Mesendoderm (in vitro differentiated cells): ENCODE measurements at places on chromosomes 16 and 17.

DNA sequence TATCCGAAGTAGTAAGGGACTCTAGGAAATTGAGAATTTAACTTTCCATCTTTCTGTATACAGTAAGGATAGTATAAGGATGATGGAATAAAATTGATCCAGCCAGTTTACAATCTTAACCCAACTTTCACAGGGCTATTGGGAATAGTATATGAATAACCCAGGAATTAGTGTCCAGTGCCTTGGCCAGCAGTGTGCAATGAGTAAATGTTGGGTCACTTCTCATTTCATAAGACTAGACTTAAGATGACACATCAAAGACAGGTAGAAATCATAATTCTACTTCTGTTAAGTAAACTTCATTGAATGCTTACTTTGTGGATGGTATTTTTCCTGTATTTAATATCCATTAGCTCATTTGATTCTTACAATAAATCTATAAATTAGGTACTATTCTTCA is 949.6 kb upstream of the GOT2 start:
- no peak overlapping the region for H3K27ac ChIP-seq
- H3K27me3 ChIP-seq, result no peaks in the 10 kb centered on the region
- no peak for DNase-seq
- peaks cover 4% of the 10 kb centered on the region for H3K4me1 ChIP-seq
- no peak overlapping the region for H3K4me3 ChIP-seq
- H3K36me3 ChIP-seq, result no peaks in the 10 kb centered on the region

DNA sequence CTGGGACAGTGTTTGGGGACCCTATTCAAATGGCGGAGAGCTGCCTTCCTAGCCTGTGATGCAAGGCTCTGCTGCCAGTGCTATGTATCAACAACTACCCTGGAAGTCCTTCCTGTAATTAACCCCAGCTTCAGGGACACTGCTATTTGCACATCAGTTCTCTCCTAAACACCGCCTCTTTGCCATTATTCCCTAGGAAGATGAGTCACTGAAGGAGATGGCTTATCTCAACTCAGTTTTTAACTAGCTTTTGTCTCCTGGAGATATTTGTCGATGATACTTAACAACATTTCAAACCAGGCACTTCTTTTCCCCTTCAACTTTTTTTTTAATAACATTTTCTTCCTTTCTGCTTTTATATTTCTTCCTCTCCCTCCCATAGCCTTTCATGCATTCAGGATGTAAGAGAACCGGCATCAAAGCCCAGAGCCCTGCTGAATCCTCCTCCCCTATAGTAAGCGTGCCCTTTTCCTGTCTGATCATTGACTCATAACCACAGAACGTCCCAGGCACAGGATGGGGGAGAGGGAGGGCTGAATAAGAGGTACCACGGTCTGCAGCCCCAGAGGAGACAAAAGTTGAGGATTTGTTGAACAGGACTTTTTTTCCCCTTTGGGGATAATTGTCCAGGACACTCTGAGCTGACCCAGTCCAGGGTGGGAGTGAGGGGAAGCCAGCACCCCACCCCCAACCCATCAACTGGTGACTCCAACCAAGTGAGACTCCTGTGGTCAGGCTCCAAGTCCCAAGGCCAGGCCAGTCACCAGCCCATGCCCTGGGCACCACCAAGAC is 387.8 kb upstream of the SALL1 start:
- peak overlapping the region; percentile 77 for H3K27ac ChIP-seq
- H3K27me3 ChIP-seq, result no peaks in the 10 kb centered on the region
- peaks cover 17% of the 10 kb centered on the region for H3K4me1 ChIP-seq
- no peak overlapping the region for H3K4me3 ChIP-seq
- H3K36me3 ChIP-seq, result no peaks in the 10 kb centered on the region
- DNase-seq, result peak; percentile 96

DNA sequence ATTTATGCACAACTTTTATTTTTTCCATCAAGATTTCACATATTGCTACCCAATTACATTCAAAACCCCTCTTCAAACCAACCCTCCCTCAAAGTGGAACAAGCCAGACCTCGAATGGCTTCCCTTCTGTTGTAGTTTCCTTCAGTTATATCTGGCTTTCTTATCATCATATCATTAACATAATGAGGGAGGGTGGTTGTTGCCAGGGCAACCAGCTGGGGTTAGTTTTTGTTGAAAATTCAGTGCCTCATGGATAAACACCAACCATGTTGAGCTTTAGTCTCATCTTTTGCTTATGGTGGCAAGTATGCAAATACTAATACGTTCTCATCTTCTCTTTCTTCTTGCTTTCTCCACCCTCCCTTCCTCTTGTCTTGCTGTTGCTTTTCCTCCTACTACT is 359.7 kb downstream of the CDH11 start:
- H3K4me3 ChIP-seq, result no peak overlapping the region
- no peaks in the 10 kb centered on the region for H3K4me1 ChIP-seq
- H3K36me3 ChIP-seq, result no peaks in the 10 kb centered on the region
- H3K27ac ChIP-seq, result no peak overlapping the region

DNA sequence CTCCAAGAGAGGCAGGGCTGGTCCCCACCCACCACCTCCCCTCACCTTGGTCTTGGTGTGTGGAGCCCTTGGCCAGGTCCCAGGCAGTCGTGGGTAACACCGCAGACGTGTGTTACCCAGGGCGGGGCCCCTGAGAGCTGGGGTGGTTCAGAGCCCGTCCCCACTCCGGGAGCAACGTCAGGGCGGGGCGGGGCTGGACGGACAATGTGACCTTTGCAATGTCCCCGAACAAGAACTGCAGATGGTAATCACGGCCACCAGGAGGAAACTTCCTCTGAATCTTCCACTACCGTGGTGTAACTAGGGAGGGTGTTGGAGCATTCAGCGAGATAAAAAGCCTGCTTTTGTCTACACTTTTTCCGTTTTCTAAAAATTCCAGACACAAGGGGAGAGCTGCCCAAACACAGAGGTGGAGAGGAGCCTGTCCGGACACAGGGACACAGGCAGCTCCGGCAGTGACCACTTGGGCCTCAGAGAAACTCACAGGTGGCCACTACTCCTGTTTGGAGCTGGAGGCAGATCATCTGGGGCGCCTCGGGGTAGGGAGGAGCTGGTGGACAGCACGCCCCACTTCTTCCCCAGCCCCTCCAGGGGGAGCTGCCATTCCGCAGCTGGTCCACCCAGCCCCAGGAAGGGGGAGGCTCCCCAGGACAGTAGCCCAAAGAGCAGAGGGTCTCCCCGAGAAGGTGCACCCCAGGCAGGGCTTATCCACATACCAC is 14.2 kb upstream of the SLC38A10 start:
- no peaks in the 10 kb centered on the region for H3K27me3 ChIP-seq
- H3K4me1 ChIP-seq, result peaks cover 2% of the 10 kb centered on the region
- H3K4me3 ChIP-seq, result no peak overlapping the region
- H3K36me3 ChIP-seq, result no peaks in the 10 kb centered on the region
- peak; percentile 90 for DNase-seq

GRCh38 chr16:17377360-17378324 is 93.1 kb downstream of the XYLT1 start:
- no peak overlapping the region for H3K27ac ChIP-seq
- peaks cover 6% of the 10 kb centered on the region for H3K4me1 ChIP-seq
- H3K36me3 ChIP-seq, result no peaks in the 10 kb centered on the region
- no peak overlapping the region for H3K4me3 ChIP-seq

DNA sequence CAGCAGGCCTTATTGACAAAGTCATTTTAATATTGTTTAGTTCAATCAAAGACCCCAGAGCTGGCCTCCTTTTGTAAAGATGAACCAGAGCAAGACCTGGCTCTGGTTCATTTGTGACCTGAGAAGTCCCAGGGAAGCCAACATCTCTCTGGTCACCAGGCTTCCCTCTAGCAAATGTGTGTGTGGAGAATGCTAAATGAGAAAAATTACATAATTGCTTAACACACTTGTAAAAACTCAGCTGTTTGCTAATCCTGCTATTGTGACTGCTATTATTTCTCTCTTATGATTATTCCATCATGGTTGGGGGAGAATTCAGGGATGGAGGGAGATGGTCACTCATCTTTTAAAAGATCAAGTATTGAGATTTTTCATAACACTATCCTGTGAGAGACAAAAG is 94.3 kb upstream of the CLEC3A start:
- DNase-seq, result no peak

GRCh38 chr16:16158082-16158658 is 65.1 kb downstream of the ABCC6 start:
- no peak overlapping the region for H3K4me3 ChIP-seq
- H3K36me3 ChIP-seq, result no peaks in the 10 kb centered on the region
- no peaks in the 10 kb centered on the region for H3K27me3 ChIP-seq
- no peaks in the 10 kb centered on the region for H3K4me1 ChIP-seq
- no peak overlapping the region for H3K27ac ChIP-seq
- no peak for DNase-seq

DNA sequence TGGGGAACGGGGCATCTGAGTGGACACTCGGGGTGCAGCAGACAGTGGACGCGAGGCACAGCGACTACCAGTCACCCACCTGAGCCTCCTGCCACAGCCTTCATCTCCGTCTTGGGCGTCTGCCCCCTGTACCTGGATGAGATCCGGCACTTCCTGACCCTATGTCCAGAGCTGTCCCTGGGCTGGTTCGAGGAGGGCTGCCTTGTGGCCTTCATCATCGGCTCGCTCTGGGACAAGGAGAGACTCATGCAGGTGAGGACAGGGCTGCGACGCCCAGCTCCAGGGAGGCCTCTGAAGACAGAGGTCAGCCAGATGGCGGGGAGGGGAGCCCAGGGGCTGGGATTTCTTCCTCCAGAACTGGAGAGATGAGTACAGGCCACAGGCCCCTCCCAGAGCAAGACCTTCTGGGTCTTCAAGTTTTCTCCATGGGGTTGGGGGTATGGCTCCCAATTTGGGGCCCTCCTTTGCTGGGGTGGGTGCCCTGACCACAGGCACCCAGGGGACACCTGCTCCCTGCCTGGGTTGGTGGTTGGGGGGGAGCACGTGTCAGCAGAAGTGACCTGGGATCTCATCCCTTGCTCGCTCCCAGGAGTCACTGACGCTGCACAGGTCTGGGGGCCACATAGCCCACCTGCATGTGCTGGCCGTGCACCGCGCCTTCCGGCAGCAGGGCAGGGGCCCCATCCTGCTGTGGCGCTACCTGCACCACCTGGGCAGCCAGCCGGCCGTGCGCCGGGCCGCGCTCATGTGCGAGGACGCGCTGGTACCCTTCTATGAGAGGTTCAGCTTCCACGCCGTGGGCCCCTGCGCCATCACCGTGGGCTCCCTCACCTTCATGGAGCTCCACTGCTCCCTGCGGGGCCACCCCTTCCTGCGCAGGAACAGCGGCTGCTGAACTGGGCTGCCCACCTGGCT is 1.9 kb downstream of the AANAT start:
- H3K27ac ChIP-seq, result no peak overlapping the region
- H3K36me3 ChIP-seq, result no peaks in the 10 kb centered on the region
- H3K27me3 ChIP-seq, result no peaks in the 10 kb centered on the region
- H3K4me1 ChIP-seq, result no peaks in the 10 kb centered on the region
- no peak overlapping the region for H3K4me3 ChIP-seq

GRCh38 chr17:55068862-55069811 is 100.6 kb downstream of the STXBP4 start:
- DNase-seq, result no peak
- no peaks in the 10 kb centered on the region for H3K36me3 ChIP-seq
- no peak overlapping the region for H3K27ac ChIP-seq
- no peaks in the 10 kb centered on the region for H3K27me3 ChIP-seq
- H3K4me1 ChIP-seq, result no peaks in the 10 kb centered on the region

- DNase-seq, result no peak
- no peaks in the 10 kb centered on the region for H3K4me1 ChIP-seq
- no peak overlapping the region for H3K27ac ChIP-seq
- no peak overlapping the region for H3K4me3 ChIP-seq
- H3K27me3 ChIP-seq, result no peaks in the 10 kb centered on the region
Observed at GRCh38 chr17:82627405-82627804, 20.8 kb downstream of the WDR45B start.

GRCh38 chr16:81600275-81600674 is 155.7 kb downstream of the CMIP start:
- H3K4me1 ChIP-seq, result no peaks in the 10 kb centered on the region
- peak; percentile 66 for DNase-seq
- H3K4me3 ChIP-seq, result no peak overlapping the region

GRCh38 chr17:7774055-7774521 is 56.5 kb downstream of the DNAH2 start:
- no peaks in the 10 kb centered on the region for H3K27me3 ChIP-seq
- no peak overlapping the region for H3K27ac ChIP-seq
- H3K4me3 ChIP-seq, result no peak overlapping the region

- no peaks in the 10 kb centered on the region for H3K4me1 ChIP-seq
- H3K27me3 ChIP-seq, result no peaks in the 10 kb centered on the region
- H3K27ac ChIP-seq, result no peak overlapping the region
- no peak overlapping the region for H3K4me3 ChIP-seq
Observed at GRCh38 chr17:15912416-15912955, 32.4 kb upstream of the ADORA2B start.

DNA sequence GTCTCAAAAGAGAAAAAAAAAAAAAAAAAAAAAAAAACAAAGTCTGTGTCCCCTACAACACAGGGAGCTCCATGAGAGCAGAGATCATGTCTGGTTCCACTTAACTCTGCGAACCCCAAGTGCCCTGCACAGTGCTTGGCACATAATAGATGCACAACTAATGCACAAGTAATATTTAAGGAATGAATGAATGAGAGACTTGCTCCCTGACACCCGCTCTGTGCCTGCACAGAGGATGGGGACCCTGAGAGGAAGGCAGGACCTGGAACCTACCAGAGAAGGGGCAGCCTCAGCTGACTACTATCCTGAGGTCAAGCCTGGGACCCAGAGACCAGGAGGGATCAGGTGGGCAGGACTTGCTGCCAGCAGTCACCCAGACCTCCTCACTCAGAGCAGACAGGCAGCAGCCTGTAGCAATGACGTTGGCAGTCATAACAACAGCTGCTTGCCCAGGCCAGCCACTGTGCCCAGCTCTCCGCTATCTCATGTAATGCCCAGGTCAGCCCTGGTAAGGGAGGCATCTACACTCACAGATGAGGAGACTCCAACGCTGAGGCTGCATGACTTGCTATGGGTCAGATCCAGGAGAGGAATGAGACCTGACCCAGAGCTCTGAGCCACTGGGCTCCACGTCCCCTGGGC is 2.9 kb downstream of the MYO15A start:
- no peak overlapping the region for H3K4me3 ChIP-seq
- no peak overlapping the region for H3K27ac ChIP-seq
- H3K4me1 ChIP-seq, result no peaks in the 10 kb centered on the region
- no peaks in the 10 kb centered on the region for H3K27me3 ChIP-seq
